Activated CD4-positive, CD25-positive, alpha-beta regulatory T cell treated with anti-CD3 and anti-CD28 coated beads, Interleukin-2, amount 50 U/mL, for 16 hours (primary cell): ENCODE measurements at places on chromosomes 6 and 20.

DNA sequence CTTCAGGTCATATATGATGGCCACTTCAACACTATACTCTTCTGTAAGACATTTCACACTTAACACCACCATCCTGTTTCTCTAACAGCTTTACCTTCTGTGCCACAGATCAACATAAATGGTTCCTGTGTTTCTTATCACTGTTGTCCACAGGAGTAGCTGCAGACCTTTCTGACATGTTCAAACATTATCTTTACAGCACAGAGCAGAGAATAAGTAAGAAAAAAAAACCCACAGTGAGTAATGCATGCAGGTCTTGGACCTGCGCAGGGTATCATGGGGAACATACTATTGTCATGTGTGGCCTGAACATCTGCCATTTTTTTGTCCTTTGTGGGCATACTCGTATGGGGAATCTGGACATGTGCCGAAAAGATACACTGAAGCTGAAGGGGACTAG lies 161.9 kb downstream of the KIF16B start:
- no peak for DNase-seq

DNA sequence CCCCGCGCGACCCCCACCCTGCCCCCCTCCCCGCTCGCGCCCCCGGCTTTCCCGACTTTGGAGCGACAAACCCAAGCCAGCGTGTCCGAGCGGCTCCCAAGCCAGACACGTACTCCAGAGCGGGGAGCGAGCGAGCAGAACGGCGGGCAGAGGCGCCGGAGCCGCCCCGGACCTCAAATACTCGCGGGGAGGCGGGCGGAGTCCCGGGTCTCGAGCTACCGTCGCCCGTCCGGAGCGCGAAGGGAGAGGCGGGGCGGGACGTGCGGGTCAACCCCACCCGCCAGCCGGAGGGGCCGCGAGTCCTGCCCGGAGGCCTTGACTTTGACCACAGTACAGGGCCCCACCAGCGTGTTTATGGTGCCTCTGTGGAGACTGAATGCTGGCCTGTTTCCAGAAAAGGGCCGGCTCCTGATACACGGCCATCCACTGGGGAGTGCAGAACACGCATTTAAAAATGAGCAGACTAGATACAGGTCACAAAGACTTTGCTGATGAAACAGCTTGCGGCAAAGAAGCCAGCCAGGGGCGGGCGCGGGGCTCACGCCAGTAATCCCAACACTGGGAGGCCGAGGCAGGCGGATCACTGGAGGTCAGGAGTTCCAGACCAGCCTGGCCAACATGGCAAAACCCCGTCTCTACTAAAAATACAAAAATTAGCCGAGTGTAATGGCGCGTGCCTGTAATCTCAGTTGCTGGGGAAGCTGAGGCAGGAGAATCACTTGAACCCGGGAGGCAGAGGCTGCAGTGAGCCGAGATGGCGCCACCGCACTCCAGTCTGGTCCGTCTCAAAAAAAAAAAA lies at the start of gene SERPINB6:
TSS of gene SERPINB6 (minus strand) at position 148 of the 799 bp plus-strand sequence. CDS start 12,235 bp downstream, outside the sequence.
- DNase-seq = no peak

GRCh38 chr6:115071962-115072361 lies 729.1 kb upstream of the HS3ST5 start:
- DNase-seq = no peak

DNA sequence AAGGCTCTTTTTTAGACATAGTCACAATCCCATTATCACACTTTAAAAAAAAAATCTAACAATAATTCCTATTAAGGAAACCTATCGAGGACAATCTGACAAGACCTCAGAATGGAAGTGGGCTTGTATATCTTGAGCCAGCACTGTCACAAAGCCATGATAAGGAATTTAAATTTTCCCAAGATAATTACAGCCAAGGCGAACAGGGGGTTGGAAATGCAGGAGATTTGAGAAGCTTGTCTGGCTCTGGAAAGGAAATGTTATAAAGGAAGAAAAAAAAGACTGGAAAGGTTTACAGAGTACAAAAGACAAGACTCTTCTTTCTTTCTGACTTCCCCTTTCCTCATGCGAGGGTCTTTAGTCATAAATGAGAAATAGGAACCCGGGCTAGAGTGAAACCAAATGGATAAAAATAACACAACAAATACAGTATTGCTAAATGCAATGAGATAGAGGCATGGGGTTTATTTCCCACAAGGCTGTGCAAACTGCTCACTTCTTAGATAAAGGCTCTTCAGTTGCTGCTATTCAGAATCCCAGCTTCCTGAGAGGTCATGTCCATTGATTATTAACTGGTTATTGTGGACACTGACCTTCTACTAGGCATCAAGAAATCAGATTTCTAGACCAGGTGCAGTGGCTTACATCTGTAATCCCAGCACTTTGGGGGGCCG lies 13.4 kb upstream of the GHRH start:
- no peak for DNase-seq

DNA sequence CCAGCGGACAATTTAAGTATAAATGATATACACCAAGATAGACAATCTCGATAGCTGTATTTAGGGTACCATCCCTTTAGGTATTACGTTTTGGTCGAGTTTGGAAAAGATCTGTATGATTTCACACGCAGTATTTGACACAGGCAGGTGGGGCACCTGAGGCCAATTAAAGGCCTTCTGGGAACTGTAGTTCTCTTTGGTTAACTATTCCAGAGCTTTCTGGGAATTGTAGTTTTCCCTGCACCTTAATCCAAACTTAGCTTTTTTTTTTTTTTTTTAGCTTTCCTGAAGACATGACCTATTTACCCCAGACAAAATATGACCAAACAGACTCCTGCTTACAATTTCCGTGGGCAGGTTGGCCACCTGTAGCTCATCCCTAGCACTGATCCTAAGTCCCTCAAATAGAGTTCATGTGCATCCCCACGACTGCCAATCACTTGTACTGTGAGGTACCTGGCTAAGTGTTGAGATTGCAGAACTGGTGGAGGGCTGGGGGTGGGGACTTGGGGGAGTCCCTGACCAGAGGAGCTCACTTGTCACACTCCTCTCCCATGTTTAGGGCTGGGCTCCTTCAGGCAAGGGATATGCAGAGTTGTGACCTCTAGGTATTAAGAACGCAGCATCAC lies 999 bp upstream of the EHMT2 start:
- DNase-seq = no peak

GRCh38 chr6:53944543-53944942 lies 149.7 kb downstream of the LRRC1 start:
- no peak for DNase-seq

- DNase-seq = no peak
These were observed 233.8 kb downstream of the SIM1 start for GRCh38 chr6:100230953-100231316.

GRCh38 chr20:4763723-4764510 lies 42.2 kb downstream of the PRND start:
- no peak for DNase-seq

GRCh38 chr6:28167068-28167467 lies 25.4 kb downstream of the ZKSCAN8 start:
- no peak for DNase-seq

GRCh38 chr6:11410539-11411307 lies 126.8 kb upstream of the TMEM170B start:
- DNase-seq = no peak

DNA sequence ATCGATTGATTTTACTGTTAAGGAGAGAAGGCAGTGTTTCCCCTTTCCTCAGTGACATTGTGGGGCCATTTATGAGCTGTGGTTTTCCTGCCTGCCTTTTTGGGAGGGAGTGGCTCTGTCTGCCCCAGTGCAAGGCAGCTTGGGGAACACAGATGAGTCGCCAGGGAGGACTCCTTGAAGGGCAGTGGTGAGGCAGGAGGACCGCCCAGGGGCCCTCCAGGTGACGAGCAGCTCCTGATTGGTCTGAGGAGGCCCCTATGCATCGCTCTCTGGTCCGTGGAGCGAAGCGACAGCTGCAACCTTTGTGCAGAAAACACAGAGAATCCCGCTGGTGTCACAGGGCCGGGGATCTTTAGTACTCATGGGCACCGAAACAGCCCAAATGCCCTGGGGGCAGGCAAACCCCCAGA lies 100.3 kb downstream of the TMEM242 start:
- no peak for DNase-seq

DNA sequence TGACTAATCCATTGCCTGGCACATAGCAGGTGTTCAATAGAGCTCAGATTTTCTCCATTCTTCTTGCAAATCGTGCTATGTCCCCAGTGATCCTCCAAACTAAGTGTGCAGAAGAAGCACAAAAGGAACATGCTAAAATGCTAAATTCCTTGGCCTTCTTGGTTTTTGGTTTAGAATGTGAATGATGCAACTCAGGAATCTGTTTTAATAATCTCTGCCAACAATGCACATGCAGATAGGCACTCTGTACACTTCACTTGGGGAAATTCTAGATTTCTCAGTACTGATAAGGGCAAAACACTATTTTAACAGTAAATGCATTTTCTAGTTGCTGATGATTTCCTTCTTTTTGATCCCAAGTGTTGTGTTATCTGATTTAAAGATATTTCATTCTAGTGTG lies 35.2 kb downstream of the SLC22A1 start:
- DNase-seq = no peak

DNA sequence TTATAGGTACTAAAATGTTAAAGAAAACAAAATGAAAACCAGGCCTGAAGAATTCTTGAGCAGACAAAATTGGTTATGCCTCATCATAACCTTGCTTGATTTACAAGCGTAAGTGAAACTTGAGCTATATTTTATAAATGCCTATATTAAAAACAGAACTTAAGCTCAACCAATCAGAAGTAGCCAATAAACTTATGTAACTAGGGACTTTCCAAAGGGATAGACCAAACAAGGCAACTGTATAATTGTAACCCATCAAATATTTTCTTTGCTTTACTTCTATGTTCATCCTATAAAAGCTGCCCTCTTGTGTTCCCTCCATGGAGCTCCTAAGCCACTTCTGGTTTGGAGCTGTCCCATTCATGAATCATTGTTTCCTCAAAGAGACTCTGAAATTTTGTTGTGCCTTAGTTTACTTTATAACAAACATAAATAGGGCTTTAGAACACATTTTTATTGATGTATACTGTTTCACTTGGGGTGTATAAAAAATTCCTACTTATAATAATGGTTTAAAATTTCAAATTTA lies 101.6 kb upstream of the CARMIL1 start:
- no peak for DNase-seq

- no peak for DNase-seq
These were observed 524.8 kb upstream of the MAN1A1 start for GRCh38 chr6:119874381-119874780.

DNA sequence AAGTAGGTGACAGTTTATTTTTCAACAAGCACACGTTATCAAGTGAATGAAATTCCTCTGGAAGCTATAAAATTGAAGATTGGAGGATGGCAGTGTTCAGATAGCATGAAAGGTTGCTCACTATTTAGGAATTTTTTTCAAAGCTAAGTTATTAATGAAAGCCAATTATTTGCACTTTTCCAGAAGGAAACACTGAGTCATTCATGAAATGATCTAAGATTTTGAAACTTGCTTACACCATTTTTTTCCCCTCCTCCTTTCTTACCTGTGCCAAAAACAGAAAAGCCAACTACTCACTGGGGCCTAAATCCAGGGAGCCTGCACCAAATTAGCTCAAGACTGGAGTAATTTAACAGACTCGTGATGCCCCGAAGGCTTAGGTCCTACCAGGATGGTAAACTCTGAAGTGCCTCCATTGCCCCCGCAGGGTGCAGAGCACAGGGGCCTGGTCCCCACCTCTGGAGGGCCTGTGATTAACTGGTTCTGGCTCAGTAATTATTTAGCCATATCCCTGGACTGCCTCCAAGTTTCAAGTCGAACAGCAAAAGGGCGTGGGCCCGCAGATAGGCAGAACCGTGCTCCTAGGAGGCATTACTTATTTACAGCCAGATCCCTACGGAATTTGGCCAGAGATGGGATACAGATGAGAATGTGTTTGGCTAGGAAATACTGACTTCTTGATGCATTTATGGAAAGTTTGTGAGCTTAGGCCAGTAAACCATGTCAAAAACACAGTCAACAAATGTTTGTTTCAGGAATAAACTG lies 28.0 kb upstream of the ZNF217 start:
- DNase-seq = no peak

DNA sequence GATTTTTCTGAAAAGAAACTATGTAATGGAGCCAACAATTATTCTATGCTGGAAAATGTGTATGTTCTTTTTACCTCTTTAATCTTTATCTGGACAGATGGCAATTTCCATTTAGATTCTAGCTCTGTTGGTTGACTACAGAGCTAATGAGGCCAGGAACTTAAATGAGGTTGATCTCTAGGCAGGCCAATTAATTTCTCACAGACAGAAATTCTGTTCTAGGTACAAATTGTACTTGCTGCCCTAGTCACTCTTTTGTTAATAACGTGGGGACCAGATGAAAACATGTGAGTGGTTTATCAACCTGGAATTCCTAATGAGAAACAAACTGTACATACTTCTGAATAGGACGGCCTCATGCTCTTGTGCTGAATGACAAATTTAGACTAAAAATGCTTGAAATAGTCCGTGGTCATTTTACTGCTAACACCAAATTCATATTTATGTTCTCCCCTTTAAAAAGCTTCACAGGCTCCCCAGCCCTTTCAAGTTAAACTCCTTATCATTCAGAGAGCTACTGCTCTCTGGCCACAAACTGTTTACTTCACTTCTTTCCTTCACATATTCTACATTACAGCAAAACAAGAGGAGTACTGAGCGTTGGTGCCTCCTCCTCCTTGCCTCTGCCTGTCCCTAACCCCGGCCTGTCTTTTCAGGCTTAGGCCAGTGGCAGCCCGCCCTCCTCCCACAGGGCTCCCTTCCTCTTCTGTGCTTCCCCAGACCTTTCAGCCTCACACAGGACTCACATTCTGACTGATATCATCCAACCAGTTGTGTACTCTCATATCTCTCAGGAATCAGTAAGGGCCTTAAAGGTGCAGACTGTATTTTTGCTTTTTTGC lies 41.4 kb downstream of the DTNBP1 start:
- no peak for DNase-seq

DNA sequence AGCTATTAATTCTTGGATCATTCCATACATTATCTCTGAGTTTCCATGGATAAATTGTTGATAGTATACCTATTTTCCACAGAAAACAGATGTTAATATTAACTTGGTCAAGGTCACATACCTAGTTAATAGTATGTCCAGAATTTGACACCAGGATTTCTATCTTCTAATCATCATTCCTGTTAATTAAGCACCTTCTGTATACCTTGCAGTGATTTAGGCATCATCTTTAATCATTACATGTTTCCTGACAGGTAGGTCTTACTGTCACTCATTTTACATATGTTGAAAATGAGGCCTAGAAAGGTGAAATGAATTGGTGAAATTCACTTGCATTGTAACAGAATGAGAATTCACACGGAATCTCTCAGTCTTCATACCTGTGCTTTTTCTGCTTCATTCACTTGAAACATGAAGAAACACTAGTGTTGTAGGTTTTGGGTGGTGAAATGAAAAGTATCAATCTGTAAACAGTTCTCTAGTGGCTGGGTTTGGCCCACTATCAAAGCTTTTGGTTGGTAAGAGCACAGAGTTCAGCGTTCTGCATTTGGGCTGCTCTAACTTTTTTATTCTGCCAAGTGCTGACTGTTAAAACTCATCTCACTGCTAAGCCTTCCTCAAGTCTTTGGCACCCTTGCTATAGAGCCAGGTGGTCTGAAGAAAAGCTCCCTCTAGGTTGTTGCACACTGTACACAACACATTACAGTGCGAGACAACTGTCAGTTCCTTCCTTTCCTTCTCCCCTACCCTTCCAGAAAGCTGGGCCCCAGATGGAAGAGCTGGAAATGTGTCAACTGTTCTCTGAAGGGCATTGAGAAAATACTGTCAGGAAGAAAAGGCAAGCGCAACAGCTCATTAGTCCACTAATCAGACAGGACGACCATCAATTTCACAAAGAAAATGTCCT lies 57.8 kb upstream of the C20orf144 start:
- no peak for DNase-seq
